Neural crest cell (in vitro differentiated cells): ENCODE measurements at places on chromosomes 7 and 10.

GRCh38 chr7:37820708-37821468, 27.5 kb upstream of the NME8 start:
- H3K4me1 ChIP-seq: no peaks in the 10 kb centered on the region
- no peak overlapping the region for H3K4me3 ChIP-seq
- no peak overlapping the region for H3K27ac ChIP-seq
- no peaks in the 10 kb centered on the region for H3K27me3 ChIP-seq
- no peaks in the 10 kb centered on the region for H3K36me3 ChIP-seq

DNA sequence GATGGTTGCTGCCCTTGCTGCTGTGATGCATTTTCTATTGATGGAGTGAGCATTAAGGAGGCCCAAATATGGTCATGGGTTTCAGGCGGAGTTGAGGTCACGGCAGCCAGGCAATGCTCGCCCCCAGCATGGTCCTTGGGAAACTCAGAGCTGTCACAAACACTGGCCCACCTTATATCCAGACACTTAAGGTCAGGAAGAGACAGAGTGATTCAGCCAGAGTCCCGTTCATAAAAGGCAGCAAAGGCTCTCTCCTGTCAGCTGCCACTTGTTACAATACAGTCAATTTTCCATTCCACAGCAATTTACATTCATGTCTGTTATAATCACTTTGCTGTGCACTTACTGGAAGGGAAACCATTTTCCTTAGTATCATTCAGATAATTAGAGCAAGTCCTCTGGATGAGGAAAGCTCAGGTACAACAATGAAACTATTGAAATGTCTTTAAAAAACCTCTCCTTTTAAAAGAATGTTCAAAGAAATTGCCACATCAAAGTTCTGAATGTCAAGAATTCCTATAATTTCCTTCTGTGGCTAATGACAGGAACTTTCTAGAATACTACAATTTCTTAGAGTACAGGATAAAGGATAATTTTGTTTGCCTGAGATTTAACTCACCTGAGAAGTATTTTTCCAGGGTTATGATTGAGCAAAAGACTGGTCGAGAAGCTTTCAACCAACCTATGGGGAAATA, 14.8 kb upstream of the ANKRD1 start:
- H3K36me3 ChIP-seq: no peaks in the 10 kb centered on the region
- DNase-seq: no peak
- H3K4me1 ChIP-seq: peaks cover 24% of the 10 kb centered on the region
- H3K27me3 ChIP-seq: no peaks in the 10 kb centered on the region
- no peak overlapping the region for H3K27ac ChIP-seq

GRCh38 chr10:86439544-86439943, 72.9 kb upstream of the GRID1 start:
- H3K36me3 ChIP-seq: peaks cover 21% of the 10 kb centered on the region
- no peak for DNase-seq
- H3K27me3 ChIP-seq: no peaks in the 10 kb centered on the region
- H3K27ac ChIP-seq: no peak overlapping the region

- no peak overlapping the region for H3K4me3 ChIP-seq
- H3K27me3 ChIP-seq: no peaks in the 10 kb centered on the region
- H3K36me3 ChIP-seq: no peaks in the 10 kb centered on the region
- no peaks in the 10 kb centered on the region for H3K4me1 ChIP-seq
Observed at GRCh38 chr7:37724732-37725131, 41.2 kb downstream of the GPR141 start.
